ENCODE measurements at places on chromosomes 7 and 10. TPM values are rescaled to one million over a fixed set of nuclear protein-coding genes. Genes with fewer than 3 reads are reported as not detected.
A peak's percentile ranks its signal among the peaks of the same experiment; 100 is the strongest.

- H3K36me3 ChIP-seq, result no peaks in the 10 kb centered on the region
- peaks cover 3% of the 10 kb centered on the region for H3K4me1 ChIP-seq
- H3K27me3 ChIP-seq, result no peaks in the 10 kb centered on the region
- H3K27ac ChIP-seq, result no peak overlapping the region
Measured at GRCh38 chr7:18535810-18536415, 40.4 kb downstream of the HDAC9 start.

DNA sequence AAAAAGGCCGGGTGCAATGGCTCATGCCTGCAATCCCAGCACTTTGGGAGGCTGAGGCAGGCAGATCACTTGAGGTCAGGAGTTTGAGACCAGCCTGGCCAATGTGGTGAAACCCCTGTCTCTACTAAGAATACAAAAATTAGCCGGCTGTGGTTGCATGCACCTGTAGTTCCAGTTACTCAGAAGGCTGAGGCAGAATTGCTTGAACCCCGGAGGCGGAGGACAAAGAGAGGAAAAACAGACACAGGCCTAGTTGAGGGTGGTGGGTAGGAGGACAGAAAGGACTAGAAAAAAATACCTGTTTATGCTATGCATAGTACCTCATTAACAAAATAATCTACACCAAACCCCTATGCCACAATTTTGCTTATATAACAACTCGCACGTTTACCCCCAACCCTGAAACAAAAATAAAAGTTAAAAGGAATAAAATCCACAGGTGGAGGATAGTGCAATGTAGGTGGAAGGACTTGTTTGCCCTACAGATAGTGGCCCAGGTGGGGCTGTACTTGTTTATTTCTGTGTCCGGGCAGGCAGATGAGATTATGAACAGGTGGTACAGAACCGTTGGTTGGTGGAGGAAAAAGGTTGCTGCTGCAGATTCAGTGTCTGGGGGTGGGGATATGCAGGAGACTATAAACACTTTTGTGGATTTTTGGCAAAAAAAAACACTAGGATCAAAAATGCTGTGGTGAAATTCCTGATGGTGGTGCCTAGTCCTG lies 5.1 kb downstream of the ZNF680 start:
- DNase-seq, result no peak
- H3K4me3 ChIP-seq, result no peak overlapping the region
- H3K4me1 ChIP-seq, result peaks cover 10% of the 10 kb centered on the region
- H3K27me3 ChIP-seq, result peaks cover 2% of the 10 kb centered on the region
- H3K36me3 ChIP-seq, result peaks cover 29% of the 10 kb centered on the region

DNA sequence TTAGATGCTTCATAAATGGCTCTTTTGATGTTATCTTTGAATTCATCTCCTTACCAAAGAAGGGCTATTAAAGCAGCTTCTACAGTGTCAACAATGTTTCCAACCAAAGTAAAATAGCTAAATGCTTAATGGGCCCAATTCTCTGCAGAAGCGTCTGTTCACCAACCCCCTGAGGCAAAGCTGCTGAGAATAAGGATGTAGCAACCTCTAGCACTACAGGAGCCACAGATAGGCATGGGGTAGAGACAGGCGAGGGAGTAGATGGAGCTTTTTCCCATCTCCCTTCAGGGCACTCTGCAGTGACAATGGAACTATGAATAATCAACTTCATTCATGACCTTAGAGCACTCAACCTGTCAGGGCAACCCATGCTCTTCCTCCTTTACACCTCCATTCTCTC lies 134.1 kb downstream of the FZD1 start:
- H3K4me1 ChIP-seq, result no peaks in the 10 kb centered on the region
- DNase-seq, result no peak
- H3K4me3 ChIP-seq, result no peak overlapping the region

DNA sequence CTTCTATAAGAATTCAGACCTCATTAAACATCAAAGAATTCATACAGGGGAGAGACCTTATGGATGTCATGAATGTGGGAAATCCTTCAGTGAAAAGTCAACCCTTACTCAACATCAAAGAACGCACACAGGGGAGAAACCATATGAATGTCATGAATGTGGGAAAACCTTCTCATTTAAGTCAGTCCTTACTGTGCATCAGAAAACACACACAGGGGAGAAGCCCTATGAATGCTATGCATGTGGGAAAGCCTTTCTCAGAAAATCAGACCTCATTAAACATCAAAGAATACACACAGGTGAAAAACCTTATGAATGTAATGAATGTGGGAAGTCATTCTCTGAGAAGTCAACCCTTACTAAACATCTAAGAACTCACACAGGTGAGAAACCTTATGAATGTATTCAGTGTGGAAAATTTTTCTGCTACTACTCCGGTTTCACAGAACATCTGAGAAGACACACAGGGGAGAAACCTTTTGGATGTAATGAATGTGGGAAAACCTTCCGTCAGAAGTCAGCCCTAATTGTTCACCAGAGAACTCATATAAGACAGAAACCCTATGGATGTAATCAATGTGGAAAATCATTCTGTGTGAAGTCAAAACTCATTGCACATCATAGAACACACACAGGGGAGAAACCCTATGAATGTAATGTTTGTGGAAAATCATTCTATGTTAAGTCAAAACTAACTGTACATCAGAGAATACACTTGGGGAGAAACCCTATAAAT lies 24.1 kb downstream of the ZNF37A start:
- no peak for DNase-seq
- no peaks in the 10 kb centered on the region for H3K27me3 ChIP-seq
- H3K27ac ChIP-seq, result no peak overlapping the region
- peaks cover 61% of the 10 kb centered on the region for H3K36me3 ChIP-seq

DNA sequence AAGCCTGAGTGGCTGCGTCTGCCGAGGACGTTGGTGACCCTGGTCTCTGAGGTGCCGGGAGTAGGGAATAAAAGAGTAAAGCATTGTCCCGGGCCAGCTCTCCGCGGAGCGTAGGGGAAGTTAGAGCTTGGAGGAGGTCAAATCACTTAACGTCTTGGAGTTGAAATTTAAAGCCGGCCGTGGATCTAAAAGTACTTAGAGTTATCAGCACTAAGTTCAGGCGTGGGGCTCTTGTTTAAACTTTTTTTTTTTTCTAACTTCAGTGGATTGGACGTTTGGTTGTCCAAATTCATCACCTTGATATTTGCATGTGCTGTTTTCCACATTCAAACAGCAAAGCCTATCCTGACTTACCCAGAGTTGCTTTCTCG lies 700 bp downstream of the NIPSNAP2 start:
- peaks cover 6% of the 10 kb centered on the region for H3K4me1 ChIP-seq
- no peak for DNase-seq
- H3K27me3 ChIP-seq, result peaks cover 2% of the 10 kb centered on the region
- H3K36me3 ChIP-seq, result no peaks in the 10 kb centered on the region
- H3K4me3 ChIP-seq, result peak overlapping the region; percentile 96
- H3K27ac ChIP-seq, result peak overlapping the region; percentile 67

Gene LGI1
- total RNA-seq, result 0.26 TPM

GRCh38 chr7:23791721-23792120 lies 81.7 kb downstream of the STK31 start:
- peaks cover 7% of the 10 kb centered on the region for H3K36me3 ChIP-seq
- H3K4me1 ChIP-seq, result no peaks in the 10 kb centered on the region
- no peak for DNase-seq
- H3K27me3 ChIP-seq, result peaks cover 2% of the 10 kb centered on the region

- no peaks in the 10 kb centered on the region for H3K36me3 ChIP-seq
- no peaks in the 10 kb centered on the region for H3K4me1 ChIP-seq
- H3K27ac ChIP-seq, result no peak overlapping the region
- DNase-seq, result no peak
- no peak overlapping the region for H3K4me3 ChIP-seq
Measured at GRCh38 chr7:69418869-69419670, 179.2 kb upstream of the AUTS2 start.

Gene BBIP1
- 23.6 TPM for total RNA-seq

- DNase-seq, result no peak
- no peaks in the 10 kb centered on the region for H3K4me1 ChIP-seq
- H3K27me3 ChIP-seq, result no peaks in the 10 kb centered on the region
Measured at GRCh38 chr7:97317575-97317974, 200.1 kb downstream of the SDHAF3 start.

Gene STOX1
- 0.21 TPM for total RNA-seq

Gene OPALIN
- total RNA-seq, result not detected

Gene TRUB1
- 15.4 TPM for total RNA-seq

GRCh38 chr10:106440355-106440754 lies 724.2 kb downstream of the SORCS1 start:
- no peaks in the 10 kb centered on the region for H3K36me3 ChIP-seq
- H3K27me3 ChIP-seq, result no peaks in the 10 kb centered on the region
- H3K27ac ChIP-seq, result no peak overlapping the region
- DNase-seq, result no peak
- peaks cover 8% of the 10 kb centered on the region for H3K4me1 ChIP-seq

- H3K4me3 ChIP-seq, result no peak overlapping the region
- no peak overlapping the region for H3K27ac ChIP-seq
- no peaks in the 10 kb centered on the region for H3K36me3 ChIP-seq
- no peak for DNase-seq
- H3K4me1 ChIP-seq, result peaks cover 18% of the 10 kb centered on the region
- H3K27me3 ChIP-seq, result no peaks in the 10 kb centered on the region
Measured at GRCh38 chr7:33048257-33048656, 14.3 kb downstream of the NT5C3A start.

DNA sequence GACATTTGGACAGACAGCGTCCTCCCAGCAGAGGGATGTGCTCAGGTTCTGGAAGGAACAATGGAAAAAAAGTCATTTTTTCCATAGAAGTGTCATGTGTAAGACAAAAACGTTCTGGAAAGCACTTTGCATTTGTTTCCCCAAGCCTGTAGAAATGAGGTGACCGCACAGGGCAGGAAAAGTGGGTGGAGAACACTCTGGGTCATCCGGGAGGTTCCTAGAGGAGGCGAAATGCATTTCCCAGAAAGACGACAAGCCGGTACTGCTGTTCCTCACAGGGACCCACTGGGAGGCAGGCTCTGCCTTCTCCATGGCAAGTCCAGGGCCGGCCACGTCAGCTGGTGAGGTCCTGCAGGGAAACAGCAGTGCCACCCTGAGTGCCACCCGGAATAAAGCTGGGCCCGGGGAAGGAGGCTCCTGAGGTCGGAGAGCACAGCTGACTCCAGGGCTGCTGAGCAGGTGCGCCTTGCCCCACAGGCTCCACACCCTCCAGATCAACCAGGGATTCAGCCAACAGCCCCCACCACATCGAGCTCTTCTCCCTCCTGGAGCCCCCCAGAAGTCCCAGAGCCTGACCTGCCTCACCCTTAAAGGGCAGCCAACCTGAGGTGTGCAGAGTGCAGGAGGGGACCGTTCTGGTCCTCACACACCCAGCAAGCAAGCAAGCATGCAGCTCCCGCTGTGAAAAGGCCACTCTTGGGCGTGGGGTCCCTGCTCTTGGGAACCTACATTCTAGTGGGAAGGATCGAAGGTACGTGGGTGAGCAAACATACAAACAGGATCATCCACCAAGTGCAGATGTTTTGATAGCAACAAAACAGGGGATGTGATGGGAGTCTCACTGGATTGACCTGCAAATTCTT lies 28.8 kb upstream of the INPP5A start:
- no peaks in the 10 kb centered on the region for H3K4me1 ChIP-seq
- no peak for DNase-seq
- peaks cover 6% of the 10 kb centered on the region for H3K27me3 ChIP-seq
- H3K4me3 ChIP-seq, result no peak overlapping the region

DNA sequence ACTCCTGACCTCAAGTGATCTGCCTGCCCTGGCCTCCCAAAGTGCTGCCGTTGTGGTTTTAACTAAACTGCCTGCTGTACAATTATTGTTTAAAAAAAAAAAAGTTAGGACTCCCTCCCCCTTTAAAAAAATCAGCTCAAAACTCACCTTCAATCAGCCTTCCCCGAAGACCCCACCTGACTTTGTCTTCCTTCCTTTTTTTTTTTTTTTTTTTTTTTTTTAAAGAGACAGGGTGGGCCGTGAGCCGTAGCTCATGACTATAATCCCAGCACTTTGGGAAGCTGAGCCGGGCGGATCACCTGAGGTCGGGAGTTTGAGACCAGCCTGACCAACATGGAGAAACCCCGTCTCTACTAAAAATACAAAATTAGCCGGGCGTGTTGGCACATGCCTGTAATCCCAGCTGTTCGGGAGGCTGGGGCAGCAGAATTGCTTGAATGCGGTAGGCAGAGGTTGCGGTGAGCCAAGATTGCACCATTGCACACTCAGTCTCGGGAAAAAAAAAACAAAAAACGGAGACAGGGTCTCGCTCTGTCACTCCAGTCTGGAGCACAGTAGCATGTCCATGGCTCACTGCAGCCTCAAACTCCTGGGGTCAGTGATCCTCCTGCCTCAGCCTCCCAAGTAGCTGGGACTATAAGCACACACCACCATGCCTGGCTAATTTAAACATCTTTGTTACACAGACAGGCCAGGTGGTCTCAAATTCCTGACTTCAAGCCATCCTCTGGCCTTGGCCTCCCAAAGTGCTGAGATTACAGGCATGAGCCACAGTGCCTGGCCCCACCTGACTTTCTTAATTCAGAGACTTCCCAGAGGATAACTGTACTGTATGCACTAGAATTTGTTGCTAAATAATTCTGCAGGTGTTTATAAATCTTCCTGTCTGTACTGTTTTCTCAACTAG lies 3.2 kb downstream of the FIS1 start:
- H3K27me3 ChIP-seq, result peaks cover 2% of the 10 kb centered on the region
- H3K36me3 ChIP-seq, result peaks cover 4% of the 10 kb centered on the region
- H3K4me1 ChIP-seq, result peaks cover 19% of the 10 kb centered on the region
- no peak for DNase-seq

- peaks cover 5% of the 10 kb centered on the region for H3K27me3 ChIP-seq
- H3K36me3 ChIP-seq, result no peaks in the 10 kb centered on the region
- peaks cover 10% of the 10 kb centered on the region for H3K4me1 ChIP-seq
- no peak overlapping the region for H3K4me3 ChIP-seq
- DNase-seq, result peak; percentile 18
Measured at GRCh38 chr7:133742709-133743538, 384.2 kb upstream of the LRGUK start.

- H3K27ac ChIP-seq, result peak overlapping the region; percentile 61
- H3K4me1 ChIP-seq, result peaks cover 35% of the 10 kb centered on the region
- peak overlapping the region; percentile 96 for H3K4me3 ChIP-seq
- H3K36me3 ChIP-seq, result peaks cover 4% of the 10 kb centered on the region
- DNase-seq, result peak; percentile 49
Measured at GRCh38 chr10:7410301-7410861, 453 bp downstream of the SFMBT2 start.

- no peak for DNase-seq
- peaks cover 9% of the 10 kb centered on the region for H3K4me1 ChIP-seq
- H3K27ac ChIP-seq, result no peak overlapping the region
- peaks cover 9% of the 10 kb centered on the region for H3K27me3 ChIP-seq
Measured at GRCh38 chr7:73443548-73444255, 10.1 kb downstream of the FZD9 start.

GRCh38 chr10:13315361-13315760 lies 15.5 kb upstream of the PHYH start:
- no peaks in the 10 kb centered on the region for H3K27me3 ChIP-seq
- no peak overlapping the region for H3K27ac ChIP-seq
- no peak overlapping the region for H3K4me3 ChIP-seq
- no peaks in the 10 kb centered on the region for H3K4me1 ChIP-seq
- no peak for DNase-seq

All from endothelial cell (in vitro differentiated cells).